Keratinocyte (primary cell): ENCODE measurements at places on chromosomes 13 and 19. TPM values are rescaled to one million over a fixed set of nuclear protein-coding genes. Genes with fewer than 3 reads are reported as not detected.

DNA sequence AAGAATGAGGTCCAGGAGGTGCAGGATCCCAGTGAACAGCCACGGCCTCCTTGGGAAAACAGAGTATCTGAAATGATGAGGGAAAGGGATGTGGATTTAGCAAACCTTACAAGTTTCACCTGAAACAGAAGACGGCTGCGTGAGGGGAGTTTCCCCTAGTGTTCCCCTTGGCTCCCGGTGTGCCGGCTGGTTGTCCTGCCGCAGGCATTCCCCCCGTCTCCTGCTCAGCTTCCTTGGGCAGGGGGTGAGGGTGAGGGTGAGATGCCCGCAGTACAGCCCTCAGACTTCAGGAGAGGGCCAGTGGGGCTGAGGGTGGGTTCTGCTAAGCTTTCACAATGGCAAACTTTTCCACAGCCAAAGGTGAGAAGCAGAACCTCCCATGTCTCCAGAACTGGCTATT, 201.1 kb upstream of the SOX1 start:
- no peaks in the 10 kb centered on the region for H3K36me3 ChIP-seq
- no peak overlapping the region for H3K27ac ChIP-seq
- H3K27me3 ChIP-seq: no peaks in the 10 kb centered on the region
- DNase-seq: no peak
- H3K4me1 ChIP-seq: no peaks in the 10 kb centered on the region
- H3K4me3 ChIP-seq: no peak overlapping the region

DNA sequence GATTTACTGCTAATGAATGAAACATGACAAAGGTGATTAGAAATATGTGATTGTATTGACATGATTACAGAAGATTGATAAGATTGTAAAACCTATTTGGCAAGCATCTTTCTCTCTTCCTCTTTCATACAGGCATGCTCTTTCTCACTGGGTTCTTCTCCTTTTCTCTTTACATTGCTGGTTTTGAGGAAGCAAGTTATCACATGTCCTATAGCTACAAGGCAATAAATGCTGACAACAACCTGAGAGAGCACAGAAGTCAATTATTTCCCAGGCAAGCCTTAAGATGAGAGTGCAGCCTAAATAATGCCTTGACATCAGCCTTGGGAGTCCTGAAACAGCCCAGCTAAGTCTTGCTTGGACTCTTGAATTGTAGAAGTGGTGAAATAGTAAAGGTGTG, 875.0 kb downstream of the SLITRK1 start:
- no peak for DNase-seq
- no peaks in the 10 kb centered on the region for H3K4me1 ChIP-seq
- no peak overlapping the region for H3K27ac ChIP-seq

CHST8 gene
- polyA plus RNA-seq: not detected in 3 replicates

TEX30 gene
- polyA plus RNA-seq: 7.0 to 16.9 TPM (median 11.6 TPM) in 3 replicates

BEST2 gene
- polyA plus RNA-seq: 0.03 TPM in 1 of 3 replicates, not detected in the others

DNA sequence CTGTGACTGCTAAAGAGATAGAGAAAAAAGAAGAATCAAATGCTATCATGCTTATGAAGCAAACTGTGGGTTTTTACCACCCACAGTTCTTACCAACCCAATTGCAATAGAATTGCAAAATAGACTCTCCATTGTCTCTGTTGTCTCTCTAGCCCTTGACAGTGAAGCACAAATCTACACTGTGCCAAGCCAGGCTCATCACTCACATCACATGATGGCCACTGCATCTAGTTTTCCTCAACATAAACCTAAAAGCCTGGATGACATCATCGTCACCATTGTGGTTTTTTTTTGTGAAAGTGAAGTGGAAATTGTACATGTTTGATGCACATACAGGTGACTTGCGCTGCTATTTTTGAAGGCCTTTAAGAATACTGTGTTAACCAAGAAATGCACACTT, 56.1 kb downstream of the KL start:
- H3K4me1 ChIP-seq: no peaks in the 10 kb centered on the region
- no peak for DNase-seq
- H3K4me3 ChIP-seq: no peak overlapping the region
- H3K36me3 ChIP-seq: no peaks in the 10 kb centered on the region

DNA sequence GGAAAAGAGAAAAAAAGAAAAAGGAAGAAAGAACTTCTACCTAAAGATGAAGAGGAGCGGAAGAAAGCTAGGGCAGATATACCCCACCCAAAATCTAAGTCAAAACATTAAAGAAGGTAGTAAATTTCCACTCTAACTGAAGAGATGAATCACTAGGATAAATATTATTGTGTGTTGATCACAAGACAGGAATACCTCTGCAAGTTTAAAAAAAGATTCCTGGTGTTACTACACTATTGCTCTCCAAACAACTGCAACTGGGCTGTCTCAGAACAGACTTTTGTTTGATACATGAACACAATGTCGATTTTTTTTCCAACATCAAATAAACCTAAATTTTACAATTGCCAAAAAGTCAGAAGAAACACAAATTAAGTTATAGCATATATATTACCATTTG, 6.8 kb downstream of the HSPH1 start:
- no peak overlapping the region for H3K27ac ChIP-seq
- H3K36me3 ChIP-seq: peaks cover 26% of the 10 kb centered on the region
- peaks cover 18% of the 10 kb centered on the region for H3K4me1 ChIP-seq
- no peak overlapping the region for H3K4me3 ChIP-seq
- H3K27me3 ChIP-seq: no peaks in the 10 kb centered on the region
- no peak for DNase-seq

DNA sequence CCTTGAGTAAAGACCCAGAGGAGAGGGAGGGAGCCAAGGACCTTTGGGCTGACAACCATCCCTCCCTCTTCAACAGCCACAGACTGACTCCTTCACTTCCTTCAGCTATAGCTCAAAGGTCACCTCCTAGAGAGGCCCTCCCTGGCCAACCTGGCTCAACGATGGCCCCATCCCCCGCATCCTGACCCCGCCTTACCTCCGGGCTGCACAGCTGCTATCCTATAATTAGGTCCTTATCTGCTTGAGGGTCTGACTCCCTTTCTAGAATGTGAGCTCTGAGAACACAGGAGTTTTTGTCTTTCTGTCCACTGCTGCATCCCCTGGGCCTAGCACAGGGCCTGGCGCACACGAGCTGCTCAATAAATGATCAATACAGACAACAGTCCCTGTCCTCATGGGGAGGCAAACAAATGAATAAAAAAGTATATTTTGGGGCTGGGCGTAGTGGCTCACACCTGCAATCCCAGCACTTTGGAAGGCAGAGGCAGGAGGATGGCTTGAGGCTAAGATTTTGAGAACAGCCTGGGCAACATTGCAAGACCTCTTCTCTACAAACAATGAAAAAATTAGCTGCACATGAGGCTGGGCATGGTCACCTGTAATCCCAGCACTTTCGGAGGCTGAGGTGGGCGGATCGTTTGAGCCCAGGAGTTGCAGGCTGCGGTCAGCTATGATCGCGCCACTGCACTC, 6.6 kb upstream of the LGALS4 start:
- H3K36me3 ChIP-seq: peaks cover 4% of the 10 kb centered on the region
- H3K4me1 ChIP-seq: no peaks in the 10 kb centered on the region
- DNase-seq: no peak

GRCh38 chr13:39273953-39274738, 235.9 kb downstream of the NHLRC3 start:
- no peaks in the 10 kb centered on the region for H3K4me1 ChIP-seq
- no peaks in the 10 kb centered on the region for H3K27me3 ChIP-seq
- no peak overlapping the region for H3K27ac ChIP-seq
- DNase-seq: no peak
- H3K36me3 ChIP-seq: no peaks in the 10 kb centered on the region

DNA sequence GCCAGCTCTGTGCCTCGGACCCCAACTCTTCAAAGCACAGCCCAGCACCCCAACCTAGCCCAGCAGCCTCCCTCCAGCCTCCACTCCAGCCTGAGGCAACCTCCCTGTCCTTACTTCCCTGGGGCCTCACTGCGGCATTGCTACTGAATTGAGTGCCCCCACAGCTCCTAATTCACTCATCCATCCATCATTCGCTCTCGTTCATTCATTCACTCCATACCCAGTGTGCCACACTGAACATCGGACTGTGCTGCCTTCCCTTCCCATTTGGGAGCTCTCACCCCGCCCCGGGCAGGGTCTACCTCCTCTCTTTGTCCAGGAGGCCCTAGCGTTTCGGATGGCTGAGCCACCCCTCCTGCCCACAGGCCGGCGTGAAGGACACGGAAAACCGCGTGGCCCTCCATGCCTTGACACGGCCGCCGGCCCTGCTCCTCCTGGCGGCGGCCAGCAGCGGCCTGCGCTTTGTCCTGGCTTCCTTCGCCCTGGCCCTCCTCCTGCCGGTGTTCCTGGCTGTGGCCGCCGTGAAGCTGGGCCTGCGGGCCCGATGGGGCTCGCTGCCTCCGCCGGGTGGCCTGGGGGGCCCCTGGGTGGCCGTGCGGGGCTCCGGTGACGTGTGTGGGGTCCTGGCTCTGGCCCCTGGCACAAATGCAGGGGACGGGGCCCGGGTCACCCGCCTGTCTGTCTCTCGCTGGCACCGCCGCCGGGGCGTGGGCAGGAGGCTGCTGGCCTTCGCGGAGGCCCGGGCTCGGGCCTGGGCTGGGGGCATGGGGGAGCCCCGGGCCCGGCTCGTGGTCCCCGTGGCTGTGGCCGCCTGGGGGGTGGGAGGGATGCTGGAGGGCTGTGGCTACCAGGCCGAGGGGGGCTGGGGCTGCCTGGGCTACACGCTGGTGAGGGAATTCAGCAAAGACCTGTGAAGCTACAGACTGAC, 1.3 kb downstream of the NAT14 start:
- no peak for DNase-seq
- no peak overlapping the region for H3K27ac ChIP-seq

DNA sequence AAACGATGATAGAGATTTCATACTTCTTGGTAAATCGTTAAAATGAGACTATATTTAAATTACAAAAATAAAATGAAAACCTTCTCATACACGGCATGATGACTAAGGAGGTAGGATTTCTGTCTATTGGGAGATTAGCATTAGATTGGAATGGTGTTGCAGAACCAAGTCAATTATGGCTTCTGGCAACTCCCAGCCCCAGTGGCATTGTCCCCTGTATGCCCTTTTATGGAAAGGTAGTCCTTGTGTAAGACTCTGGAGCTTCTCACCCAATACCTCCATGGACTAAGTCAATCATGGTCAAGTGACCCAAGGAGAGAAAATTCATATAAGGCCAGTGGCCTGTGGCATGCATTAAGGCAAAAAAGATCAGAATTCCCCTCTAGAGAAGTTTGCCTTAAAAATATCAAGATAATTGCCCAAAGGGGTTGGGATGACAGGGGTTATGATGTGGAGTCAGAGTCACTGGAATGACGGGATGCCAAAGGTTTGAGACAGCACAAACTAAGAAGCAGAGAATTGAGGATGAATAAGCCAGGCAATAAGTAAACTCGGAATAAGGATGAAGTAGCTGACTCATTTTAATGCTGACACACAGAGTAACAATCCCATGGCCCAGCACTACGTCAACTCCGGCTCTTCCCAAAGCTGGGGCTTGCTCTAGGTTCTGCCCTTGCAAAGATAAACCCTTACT, 57.8 kb upstream of the POSTN start:
- peak overlapping the region; percentile 75 for H3K27ac ChIP-seq
- DNase-seq: peak; percentile 86
- no peaks in the 10 kb centered on the region for H3K27me3 ChIP-seq
- peaks cover 15% of the 10 kb centered on the region for H3K4me1 ChIP-seq
- H3K4me3 ChIP-seq: no peak overlapping the region

DNA sequence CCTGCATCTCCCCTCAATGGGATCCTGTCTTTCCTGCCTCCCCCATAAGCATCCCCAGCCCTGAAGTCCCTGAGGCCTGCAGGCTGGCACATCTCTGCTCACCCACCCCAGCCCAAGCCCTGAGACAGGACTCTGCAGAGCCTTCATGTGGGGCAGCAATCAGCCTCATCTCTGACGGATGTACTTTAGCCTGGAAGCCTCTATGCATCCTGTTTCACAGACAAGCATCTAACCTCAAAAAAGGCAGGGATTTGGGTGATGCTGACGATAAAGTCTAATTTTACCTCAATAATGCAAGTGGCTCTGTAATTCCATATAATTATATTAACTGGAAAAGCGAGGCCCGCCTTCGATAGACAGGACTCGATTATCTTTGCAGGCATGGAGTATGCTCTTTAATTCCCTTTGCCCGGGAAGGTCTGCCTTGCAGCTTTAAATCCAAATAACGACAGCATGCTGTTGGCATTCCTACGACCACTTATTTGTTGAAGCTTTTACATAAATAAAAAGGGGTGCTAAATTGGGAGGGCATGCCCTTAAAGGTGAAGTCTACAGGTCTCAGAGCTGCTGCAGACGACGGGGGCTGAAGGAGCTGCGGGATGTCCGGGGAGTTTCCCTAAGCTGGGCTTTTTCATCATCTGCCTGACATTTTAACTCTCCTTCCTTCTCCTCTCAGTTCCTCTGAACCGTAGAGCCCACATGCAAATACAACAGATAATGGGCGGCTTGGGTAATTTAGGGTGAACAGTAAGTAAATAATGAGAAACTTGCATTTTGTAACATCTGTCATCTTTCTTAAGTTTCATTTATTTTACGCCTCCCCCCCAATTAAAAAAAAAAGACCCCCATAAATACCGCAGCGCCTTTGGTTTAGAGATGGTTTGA, 211.5 kb downstream of the URI1 start:
- no peaks in the 10 kb centered on the region for H3K27me3 ChIP-seq
- H3K4me3 ChIP-seq: no peak overlapping the region
- H3K27ac ChIP-seq: no peak overlapping the region
- no peaks in the 10 kb centered on the region for H3K4me1 ChIP-seq
- DNase-seq: no peak

DNA sequence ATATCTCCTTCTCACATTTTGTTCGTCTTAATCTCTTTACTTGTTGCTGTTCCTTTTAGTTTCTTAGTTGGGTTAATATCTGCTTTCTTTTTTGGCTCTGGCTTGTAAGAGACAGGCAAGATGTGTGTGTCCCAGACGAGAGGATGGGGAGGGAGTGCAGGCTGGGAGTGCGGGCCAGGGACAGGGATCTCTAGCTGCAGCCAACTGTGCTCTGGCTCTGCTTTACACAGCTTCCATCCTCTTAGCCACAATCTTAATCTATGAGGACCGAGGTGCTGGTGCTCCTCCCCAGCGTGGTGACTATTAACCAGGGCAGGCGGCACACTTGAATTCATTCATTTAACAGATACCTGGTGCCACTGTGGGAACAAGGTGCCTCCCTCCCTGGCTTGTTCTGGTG, 70.9 kb upstream of the WASF3 start:
- H3K27ac ChIP-seq: no peak overlapping the region
- H3K36me3 ChIP-seq: no peaks in the 10 kb centered on the region
- H3K27me3 ChIP-seq: no peaks in the 10 kb centered on the region
- H3K4me3 ChIP-seq: no peak overlapping the region
- DNase-seq: no peak

GRCh38 chr13:106220211-106220610, 315.3 kb downstream of the EFNB2 start:
- H3K4me1 ChIP-seq: no peaks in the 10 kb centered on the region
- no peak overlapping the region for H3K4me3 ChIP-seq
- DNase-seq: no peak
- H3K27me3 ChIP-seq: no peaks in the 10 kb centered on the region

DNA sequence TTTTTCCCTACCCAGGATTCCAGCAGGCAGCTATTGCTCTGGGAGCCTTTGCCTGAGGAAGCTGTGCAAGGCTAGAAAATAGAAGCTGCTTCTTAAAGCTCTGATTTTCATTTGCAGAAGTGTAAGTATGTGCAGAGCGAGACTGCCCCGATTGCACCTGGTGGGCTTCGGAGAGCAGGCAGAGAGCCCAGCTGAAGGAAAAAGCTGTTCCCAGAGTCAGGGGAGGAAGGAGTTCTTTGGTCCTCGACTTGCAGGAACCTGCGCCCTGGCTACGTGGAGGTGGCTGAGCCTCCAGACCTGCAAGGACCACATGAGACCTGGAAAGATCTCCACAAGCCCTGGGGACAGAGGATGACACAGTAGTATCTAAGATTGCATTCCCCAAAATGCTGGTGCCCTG, 235.0 kb upstream of the ARGLU1 start:
- no peak overlapping the region for H3K4me3 ChIP-seq
- DNase-seq: no peak
- no peaks in the 10 kb centered on the region for H3K36me3 ChIP-seq
- no peaks in the 10 kb centered on the region for H3K27me3 ChIP-seq
- no peak overlapping the region for H3K27ac ChIP-seq
